NCI-H1092 (cell line): ENCODE measurements at places on chromosomes 2 and 18.
A peak's percentile ranks its signal among the peaks of the same experiment; 100 is the strongest.

DNA sequence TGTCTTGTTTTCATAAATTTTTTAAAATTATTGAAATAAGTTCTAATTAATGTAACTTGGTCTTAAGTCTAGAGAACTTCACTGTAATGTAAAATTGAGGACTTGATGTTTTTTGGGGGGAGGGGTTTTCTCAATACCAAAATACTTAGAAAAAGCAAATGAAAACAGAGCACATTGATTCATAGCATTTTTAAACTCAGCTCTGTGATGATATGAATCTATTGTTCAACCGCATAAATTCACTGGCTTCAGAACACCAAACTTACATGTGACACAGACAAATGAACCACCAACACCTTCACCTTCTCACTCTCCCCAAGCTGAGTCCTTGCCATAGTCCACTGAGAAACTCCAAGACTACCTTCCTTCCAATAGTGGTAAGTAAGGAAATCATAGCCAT, 108.2 kb downstream of the ZNF521 start:
- DNase-seq, result no peak

DNA sequence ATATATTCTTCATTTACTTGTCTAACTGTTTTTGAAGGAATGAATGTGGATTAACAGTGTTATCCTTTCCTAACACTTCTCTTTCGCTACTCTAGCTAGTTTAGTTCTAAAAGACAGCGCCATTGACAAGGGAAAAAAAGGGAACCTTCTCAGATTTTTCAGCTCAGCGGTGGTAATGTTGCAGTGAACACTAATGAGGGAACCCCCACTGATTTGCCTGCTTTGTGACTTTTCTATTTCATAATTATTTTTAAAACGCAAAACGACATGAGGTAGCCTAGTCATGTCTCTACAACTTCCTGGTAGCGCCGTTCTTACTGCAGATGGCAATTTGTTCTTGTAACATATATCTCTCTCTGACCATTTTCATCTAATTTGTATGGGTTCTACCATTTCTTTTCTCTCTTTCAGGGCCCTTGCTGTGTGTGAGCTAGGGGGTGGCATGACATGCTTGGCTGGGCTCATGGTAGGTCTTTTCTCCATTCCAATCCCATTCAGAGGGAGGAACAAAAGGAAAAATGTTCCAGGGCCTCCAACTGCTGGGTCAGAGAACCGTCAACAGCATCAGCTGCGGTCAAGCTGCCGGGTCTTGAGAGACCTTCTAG, 235.5 kb upstream of the SIX3 start:
- DNase-seq, result peak; percentile 36

DNA sequence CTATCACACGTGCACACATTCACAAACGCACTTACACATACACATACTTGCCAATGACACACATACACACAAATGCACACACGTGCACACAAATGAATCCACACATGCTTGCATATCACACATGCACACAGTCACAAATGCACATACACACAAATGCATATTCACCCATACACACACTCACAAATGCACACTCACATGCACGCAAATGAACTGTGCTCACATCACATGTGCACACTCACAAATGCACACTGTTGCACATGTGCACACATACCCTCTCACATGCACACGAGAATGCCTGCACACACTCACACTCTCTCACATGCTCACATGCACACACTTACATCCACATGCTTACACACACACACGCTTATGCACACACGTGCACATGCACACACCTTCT, 368.1 kb downstream of the EIPR1 start:
- no peak for DNase-seq

DNA sequence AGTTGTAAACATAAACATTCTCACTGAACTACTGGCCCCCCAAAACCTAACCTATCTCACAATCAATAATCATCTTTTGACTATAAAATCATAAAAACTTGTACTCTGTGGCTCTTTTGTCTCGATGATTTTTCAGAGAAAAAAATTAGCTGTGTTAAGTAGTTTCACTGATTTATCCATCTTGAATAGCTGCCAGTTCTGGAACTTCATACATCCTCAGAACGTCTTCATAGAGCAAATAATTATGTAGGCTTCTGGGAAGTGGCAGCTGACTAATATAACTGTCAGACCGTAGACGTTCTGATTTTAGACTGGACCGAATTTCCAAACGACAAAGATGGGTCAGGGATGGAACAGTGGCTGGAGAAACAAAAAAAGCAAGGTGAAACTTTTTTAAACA, 97.3 kb upstream of the CHAC2 start:
- no peak for DNase-seq

- DNase-seq, result no peak
These were observed 243.6 kb downstream of the PID1 start for GRCh38 chr2:229027353-229028105.

GRCh38 chr2:15788830-15789229, 151.5 kb upstream of the MYCN start:
- DNase-seq, result no peak

GRCh38 chr2:189549449-189549832, 31.1 kb downstream of the SLC40A1 start:
- no peak for DNase-seq

DNA sequence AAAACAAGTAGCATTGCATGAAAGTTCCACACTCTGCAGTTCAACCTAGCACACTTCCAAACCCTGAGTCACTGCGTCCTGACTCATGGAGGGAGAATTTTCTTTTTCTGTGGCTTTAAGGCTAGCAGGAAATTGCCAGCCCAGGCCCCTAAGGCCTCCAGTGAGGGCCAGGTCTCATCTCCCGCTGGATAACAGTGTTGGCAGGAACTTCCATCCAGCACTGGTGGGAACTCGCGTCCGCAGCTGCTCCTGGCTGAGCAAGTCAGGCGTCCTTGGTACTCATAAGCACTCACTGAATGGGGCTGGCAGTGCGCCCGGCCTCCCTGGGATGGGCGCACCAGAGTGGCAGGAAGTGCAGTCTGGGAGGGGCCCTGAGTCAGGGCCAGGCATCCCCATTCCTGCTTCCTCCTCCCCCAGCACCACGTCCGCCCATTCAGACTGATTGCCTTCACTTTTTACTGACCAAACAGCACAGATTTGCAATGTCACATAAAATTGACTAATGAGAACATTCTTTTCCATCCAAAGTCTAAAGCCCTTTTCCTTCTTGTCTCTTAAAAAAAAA, 14.3 kb downstream of the MALL start:
- peak; percentile 90 for DNase-seq

DNA sequence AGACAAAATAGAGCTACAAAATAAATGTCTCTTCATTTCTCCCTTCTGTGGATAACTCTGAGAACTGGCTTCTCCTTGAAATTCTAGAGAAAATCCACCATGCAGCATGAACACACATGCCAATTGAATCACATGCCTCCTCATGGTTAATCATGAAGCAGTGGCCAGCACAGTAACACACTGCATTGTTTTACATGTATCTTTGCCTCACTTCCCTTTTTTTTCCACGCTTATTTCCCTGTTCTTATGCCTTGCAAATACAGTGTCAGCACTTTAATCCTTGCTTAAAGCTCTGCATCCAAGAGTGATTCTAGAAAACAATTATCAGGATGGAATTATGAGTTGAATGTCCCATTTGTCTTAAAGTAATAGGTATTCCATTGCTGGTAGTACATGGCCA, 50.3 kb upstream of the ZBTB7C start:
- no peak for DNase-seq

GRCh38 chr18:48475635-48476549, 62.9 kb upstream of the CTIF start:
- DNase-seq, result peak; percentile 71

GRCh38 chr2:109031476-109032228, 42.6 kb upstream of the EDAR start:
- peak; percentile 24 for DNase-seq

DNA sequence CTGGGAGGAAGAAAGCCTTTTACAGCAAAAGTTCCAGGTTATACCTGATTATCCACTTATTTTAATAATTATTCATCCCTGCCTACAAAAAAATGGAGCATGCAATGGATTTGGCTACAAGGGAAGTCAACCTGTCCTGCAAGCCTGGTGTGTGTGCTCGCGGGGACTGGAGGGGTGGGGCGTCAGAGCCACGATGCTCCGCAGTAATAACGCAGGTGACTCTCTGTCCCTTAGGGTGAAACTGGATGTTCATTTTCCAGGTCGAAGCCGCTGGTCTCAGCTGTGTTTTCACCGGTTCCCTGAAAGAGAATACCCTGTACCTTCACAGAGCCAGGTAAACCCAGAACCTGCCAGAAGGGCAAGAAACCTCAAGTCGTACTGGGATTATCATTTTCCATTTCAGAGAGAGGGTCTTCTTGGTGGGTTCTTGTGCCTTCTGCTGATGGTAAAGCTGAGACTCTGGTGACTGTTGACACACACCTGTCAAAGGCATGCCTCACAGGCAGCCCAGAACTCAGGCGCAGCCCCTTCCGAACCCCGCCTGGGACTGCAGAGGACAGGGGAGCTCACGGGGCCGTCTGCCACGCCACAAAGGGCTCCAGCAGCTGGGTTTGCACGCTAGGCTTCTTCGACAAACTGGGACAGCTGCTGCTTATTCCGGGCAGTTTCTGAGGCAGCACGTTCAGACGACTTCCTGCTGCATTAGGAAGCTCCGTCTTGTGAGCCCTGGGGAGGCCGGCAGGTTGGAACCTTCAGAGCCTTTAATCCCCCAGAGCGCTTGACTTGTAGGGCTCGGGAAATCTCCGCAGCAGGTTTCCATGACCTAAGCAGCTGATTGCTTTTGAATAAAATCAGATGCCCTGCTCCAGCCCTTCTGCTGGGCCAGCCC, 58.6 kb downstream of the KCNG2 start:
- DNase-seq, result peak; percentile 51

DNA sequence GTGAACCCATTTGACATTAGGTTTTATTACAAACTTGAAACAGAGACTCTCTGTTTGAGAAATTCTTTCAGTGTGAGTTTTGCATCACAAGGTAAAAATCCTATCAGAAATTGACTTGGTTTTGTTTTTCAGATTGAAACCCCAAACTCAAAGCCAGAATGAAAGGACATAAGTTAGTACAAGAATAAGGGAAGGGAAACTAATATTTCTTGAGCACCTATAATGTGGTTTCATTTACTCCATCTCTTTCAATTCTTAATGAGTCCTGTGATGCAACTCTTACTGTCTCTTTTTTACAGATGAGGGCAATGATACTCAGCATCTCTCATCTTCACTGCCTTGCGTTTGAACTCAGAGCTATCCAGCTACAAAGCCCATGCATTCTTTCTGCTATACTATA, 210.0 kb upstream of the SIX3 start:
- no peak for DNase-seq

DNA sequence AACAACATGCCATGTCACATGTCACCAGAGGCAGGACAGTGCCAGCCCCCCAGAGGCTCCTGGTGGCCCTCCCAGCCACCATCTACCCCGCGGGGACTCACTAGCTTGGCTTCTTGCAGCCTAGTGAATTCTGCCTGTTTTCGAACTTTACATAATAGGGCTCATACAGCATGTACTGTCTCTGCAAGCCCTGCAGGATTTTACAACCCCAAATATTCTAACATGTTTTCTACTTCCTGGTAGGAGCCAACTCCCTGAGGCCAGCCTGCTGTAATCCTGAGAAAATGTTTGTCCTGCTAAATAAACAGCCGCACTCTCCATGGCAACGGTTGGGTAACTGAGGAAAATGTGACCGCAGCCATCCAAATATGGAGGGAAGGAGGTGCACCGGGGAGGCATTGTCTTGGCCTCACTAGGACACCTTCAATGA, 2.7 kb downstream of the PER2 start:
- DNase-seq, result no peak

- no peak for DNase-seq
These were observed 44.3 kb downstream of the AGAP1 start for GRCh38 chr2:235538144-235538639.

GRCh38 chr18:70355620-70356385, 67.0 kb downstream of the SOCS6 start:
- no peak for DNase-seq

GRCh38 chr2:8636721-8637636, 44.9 kb upstream of the ID2 start:
- DNase-seq, result no peak

GRCh38 chr18:74587441-74587840, 10.2 kb upstream of the ZNF407 start:
- DNase-seq, result no peak

- DNase-seq, result no peak
These were observed 66.5 kb downstream of the RIT2 start for GRCh38 chr18:43049021-43049420.

DNA sequence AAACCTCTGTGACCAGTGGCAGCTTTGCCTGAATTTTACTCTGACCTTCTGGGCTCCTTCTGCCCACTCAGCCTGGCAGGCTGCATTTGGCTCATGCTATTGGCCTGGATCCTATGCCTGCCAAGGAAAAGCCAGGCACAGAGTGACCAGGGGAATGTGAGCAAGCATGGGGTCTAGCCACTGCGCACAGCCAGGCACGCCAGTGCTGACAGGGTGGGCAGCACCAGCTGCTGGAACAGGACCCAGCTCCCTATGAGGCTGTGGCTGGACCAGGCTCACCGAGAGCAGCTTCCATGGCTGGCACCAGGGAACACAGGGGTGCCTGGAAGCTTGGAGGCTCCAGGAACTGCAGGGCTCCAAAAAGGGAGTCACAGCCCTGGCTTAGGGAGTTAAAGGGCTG, 311.5 kb upstream of the SYT4 start:
- DNase-seq, result no peak

- no peak for DNase-seq
These were observed 166.2 kb upstream of the VRK2 start for GRCh38 chr2:57880446-57880845.

GRCh38 chr2:233473386-233473791, 93.2 kb downstream of the USP40 start:
- DNase-seq, result no peak

- no peak for DNase-seq
These were observed 192.0 kb downstream of the MTX2 start for GRCh38 chr2:176461098-176461808.

DNA sequence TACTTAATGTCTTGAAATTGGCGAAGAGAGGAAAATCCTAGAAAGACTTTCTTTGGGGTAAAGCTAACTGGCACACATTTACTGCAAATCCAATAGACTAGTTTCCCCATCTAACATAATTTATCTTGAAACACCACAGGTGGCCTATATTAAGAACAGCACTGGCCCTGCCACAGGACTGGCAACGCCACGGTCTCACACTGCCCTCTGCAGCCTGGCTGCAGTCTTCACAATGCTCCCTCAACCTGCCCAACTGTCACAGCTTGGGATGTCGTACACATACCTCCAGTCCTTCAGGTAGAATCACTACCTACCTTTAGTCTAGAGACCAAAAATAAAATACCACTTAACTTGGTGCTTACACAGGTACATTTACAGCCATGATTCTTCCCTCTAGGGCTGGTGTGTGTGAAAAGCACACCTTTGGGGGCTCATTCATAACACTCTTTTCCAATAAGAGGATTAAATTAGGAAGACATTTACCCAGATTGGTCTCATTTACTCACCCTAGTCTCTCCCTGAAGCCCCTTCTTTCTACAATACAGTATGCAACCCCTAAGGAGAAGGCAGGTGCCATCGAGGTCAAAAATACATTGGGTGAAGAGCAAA, 222.2 kb downstream of the C1D start:
- DNase-seq, result peak; percentile 23
